Renal cortex interstitium (tissue), 15 donors: ENCODE measurements at places on chromosomes 13 and 19. TPM values are rescaled to one million over a fixed set of nuclear protein-coding genes. Genes with fewer than 3 reads are reported as not detected.

The C19orf38 gene
- 2.5 TPM for polyA plus RNA-seq

The IGSF23 gene
- polyA plus RNA-seq: 0.92 TPM

The ZNF813 gene
- 6.2 TPM for polyA plus RNA-seq

The ZNF524 gene
- polyA plus RNA-seq: 6.5 TPM

The FFAR3 gene
- polyA plus RNA-seq: 0.17 TPM

The KLK15 gene
- polyA plus RNA-seq: not detected

The ZNF296 gene
- polyA plus RNA-seq: 1.4 TPM

The CRX gene
- polyA plus RNA-seq: not detected

The C1QTNF9 gene
- 0.59 TPM for polyA plus RNA-seq

The PPFIA3 gene
- 8.4 TPM for polyA plus RNA-seq

The PCDH17 gene
- polyA plus RNA-seq: 19.8 TPM

The ZNF223 gene
- polyA plus RNA-seq: 10.7 TPM

The C19orf73 gene
- polyA plus RNA-seq: 0.99 TPM

The ZIC2 gene
- 0.18 TPM for polyA plus RNA-seq

The KLK7 gene
- polyA plus RNA-seq: 3.9 TPM

The UPF1 gene
- polyA plus RNA-seq: 48.5 TPM

The RNF113B gene
- polyA plus RNA-seq: not detected

The MAST1 gene
- polyA plus RNA-seq: 1.1 TPM

The KANK3 gene
- polyA plus RNA-seq: 5.9 TPM

The BRME1 gene
- 4.3 TPM for polyA plus RNA-seq

The MISP3 gene
- polyA plus RNA-seq: 5.1 TPM

The OVOL3 gene
- polyA plus RNA-seq: not detected

The OR7A17 gene
- not detected for polyA plus RNA-seq

The ZNF491 gene
- 4.0 TPM for polyA plus RNA-seq

The SPRY2 gene
- 61.7 TPM for polyA plus RNA-seq

The CD70 gene
- not detected for polyA plus RNA-seq

The SERP2 gene
- 12.6 TPM for polyA plus RNA-seq

The NPAS1 gene
- polyA plus RNA-seq: 1.4 TPM

The NLRP9 gene
- not detected for polyA plus RNA-seq

The CEACAM20 gene
- not detected for polyA plus RNA-seq

The GPC5 gene
- polyA plus RNA-seq: 3.5 TPM

The FCER2 gene
- 0.06 TPM for polyA plus RNA-seq

The PABPC3 gene
- 1.3 TPM for polyA plus RNA-seq
